C1 segment of cervical spinal cord (tissue), 14 donors: ENCODE measurements at places on chromosomes 3 and 15.

GRCh38 chr3:11335056-11335608, 62.9 kb downstream of the ATG7 start:
- no peak for DNase-seq

DNA sequence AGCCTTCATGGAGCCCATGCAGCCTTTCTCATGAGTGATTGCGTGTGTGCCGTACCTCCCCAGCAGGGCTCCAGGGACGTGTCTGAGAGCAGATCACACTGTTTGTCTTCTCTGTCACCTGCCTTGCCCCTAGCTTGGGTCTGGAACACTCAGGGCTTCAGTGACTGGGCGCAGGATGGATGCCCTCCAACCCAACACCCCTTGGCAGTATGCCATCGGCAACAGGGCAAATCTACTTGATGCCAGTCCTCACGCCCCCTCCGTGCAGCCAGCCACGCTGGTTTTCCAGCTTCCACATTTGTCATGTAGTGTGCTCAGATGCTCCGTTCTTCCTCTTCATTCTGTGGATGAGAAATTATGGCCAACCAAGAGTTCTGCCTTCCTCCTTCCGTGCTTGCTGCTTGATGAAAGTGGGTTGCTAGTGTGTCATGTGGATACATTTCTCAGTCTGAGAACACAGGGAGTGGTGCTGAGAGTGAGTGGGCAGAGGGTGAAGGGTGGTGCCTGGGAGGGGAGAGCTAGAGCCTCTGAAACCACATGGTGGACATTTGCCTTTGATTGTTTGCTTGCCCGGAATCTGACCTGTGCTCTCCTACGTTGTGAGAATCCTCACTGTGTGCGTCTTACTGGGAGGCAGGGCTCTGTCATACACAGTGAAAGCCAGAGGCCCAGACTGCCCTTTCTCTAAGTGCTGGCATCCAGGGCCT, 97.2 kb downstream of the FAM43A start:
- no peak for DNase-seq

DNA sequence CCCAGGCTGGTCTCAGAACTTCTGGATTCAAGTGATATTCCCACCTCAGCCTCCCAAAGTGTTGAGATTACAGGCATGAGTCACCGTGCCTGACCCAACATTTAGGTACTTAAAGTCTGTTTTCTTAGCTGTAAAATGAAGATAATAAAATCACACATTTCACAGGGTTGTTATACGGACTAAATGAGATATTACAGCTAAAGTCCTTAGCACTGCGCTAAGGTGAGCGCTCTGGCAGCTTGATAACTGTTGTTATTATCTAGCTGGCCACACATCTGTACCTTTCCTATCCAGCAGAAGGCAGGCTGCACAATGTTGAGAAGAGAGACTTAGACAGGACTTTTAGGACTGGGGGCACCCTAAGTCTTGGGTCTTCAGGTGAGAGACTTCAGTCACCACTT, 2.7 kb upstream of the LIPH start:
- no peak for DNase-seq

GRCh38 chr3:48784426-48785120, 63.1 kb downstream of the PRKAR2A start:
- no peak for DNase-seq

GRCh38 chr3:163364717-163365116, 1713.6 kb downstream of the SI start:
- DNase-seq = no peak

GRCh38 chr3:121809249-121809648, 25.6 kb downstream of the IQCB1 start:
- DNase-seq = no peak

- DNase-seq = no peak
Observed at GRCh38 chr3:19052874-19053273, 95.4 kb upstream of the KCNH8 start.

- DNase-seq = peak; percentile 46
Observed at GRCh38 chr3:190533511-190534281, 19.8 kb downstream of the IL1RAP start.
